ENCODE measurements at places on chromosomes 12 and 14. TPM values are rescaled to one million over a fixed set of nuclear protein-coding genes. Genes with fewer than 3 reads are reported as not detected.

The TC2N gene
- 3.0 TPM for total RNA-seq

The HHIPL1 gene
- 4.9 TPM for total RNA-seq

The PMCH gene
- not detected for total RNA-seq

The SSPN gene
- total RNA-seq, result 1.6 TPM

The ADCY4 gene
- 8.0 TPM for total RNA-seq

The COCH gene
- 18.8 TPM for total RNA-seq

The SPTB gene
- total RNA-seq, result 0.36 TPM

The RTN1 gene
- 0.35 TPM for total RNA-seq

The KRT2 gene
- total RNA-seq, result not detected

The CCDC175 gene
- not detected for total RNA-seq

The CALCOCO1 gene
- 16.8 TPM for total RNA-seq

The TAS2R30 gene
- 0.07 TPM for total RNA-seq

The ASCL1 gene
- not detected for total RNA-seq

The PZP gene
- not detected for total RNA-seq

The ENDOU gene
- not detected for total RNA-seq

The CLEC1A gene
- total RNA-seq, result not detected
